ENCODE measurements at places on chromosomes 7 and 10.

GRCh38 chr10:4755286-4755989, 70.6 kb upstream of the AKR1E2 start:
- DNase-seq, result no peak

DNA sequence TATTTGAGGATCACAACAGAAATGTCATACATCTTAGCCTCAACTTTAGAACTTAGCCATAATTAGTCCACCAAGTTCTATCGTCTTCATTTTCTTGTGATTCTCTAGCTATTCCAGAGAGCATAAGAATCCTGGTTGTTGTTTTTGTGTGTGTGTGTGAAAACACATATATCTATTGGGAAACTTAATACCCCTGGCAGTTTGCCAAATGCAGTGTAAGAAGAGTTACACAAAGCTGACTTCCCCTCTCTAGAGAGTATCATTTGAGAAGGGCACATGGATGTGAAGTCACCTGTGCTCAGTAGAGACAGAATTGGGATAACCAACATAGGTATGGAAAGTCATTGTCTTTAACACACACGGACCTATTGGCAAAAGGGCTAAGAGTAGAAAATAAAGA, 19.3 kb downstream of the FOXI2 start:
- DNase-seq, result no peak

DNA sequence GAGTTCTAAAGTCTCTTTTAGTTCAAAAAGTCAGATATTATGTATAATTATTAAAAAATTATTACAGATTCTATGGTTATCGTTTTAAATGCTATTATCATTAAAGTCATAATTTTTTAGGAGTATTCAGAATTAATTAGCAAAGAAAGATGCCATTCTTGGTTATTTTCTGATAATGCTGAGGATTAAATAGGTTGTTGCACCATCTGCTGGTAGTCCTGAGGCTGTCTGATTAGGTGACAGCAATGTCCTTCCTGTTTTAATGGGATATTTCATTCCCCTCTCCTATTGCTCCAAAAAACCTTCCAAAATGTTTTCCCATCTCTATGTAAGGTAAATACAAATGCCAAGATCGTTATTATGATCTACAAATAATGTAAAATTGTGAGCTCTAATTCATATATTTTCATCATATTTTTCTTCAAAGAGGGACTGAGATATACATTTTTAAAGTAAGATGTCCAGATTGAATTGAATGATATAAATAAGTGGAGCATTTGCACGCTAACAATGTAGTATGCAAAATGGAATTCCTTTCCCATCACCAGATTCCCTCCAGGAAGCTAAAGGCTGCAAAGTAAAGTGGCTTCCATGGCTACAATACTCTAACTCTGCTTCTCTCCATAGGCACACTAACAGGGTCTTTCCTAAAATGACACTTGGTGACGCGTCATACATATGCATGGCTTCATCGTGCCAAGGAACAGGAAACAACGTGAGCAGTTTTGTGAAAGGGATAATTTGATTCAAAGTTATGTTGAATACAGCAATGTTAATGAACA, 58.8 kb upstream of the AKR1E2 start:
- DNase-seq, result peak; percentile 46

DNA sequence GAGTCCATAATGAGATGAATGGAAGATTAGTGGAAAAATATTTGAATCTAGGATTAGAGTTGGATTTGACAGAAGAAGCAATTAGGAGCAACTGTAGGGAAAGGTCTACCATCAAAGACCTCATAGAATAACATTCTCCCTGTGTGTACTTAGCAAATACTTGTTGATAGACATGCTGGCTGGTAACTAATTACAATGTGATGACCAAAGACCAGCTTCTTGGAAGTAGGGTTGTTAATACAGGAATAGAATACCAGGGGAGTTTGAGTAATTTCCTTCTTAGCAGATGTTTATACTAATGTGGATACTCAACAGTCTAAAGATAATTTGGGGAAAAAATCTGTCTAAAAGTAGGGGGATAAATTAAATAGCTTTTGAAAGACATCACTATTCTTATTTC, 357.5 kb upstream of the BMPER start:
- DNase-seq, result no peak

GRCh38 chr7:142180426-142180825, 68.9 kb downstream of the MGAM2 start:
- no peak for DNase-seq

DNA sequence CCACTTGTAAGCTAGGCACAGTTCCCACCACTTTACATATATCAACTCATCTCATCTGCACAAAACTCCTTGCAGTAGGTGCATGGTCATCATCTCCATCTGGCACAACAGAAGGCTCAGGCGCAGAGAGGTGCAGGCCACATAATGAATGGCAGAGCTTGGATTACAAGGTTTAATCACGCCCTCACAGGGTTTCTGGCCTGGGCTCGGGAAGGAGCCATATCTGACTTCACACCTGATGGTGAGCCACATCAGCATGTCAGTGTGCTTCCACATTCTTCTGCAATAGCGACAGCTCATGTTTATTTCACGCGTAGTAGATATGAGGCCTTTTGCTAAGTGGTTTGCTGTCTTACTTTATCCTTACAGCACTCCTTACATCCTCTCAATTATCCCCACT, 650.2 kb downstream of the INHBA start:
- no peak for DNase-seq

DNA sequence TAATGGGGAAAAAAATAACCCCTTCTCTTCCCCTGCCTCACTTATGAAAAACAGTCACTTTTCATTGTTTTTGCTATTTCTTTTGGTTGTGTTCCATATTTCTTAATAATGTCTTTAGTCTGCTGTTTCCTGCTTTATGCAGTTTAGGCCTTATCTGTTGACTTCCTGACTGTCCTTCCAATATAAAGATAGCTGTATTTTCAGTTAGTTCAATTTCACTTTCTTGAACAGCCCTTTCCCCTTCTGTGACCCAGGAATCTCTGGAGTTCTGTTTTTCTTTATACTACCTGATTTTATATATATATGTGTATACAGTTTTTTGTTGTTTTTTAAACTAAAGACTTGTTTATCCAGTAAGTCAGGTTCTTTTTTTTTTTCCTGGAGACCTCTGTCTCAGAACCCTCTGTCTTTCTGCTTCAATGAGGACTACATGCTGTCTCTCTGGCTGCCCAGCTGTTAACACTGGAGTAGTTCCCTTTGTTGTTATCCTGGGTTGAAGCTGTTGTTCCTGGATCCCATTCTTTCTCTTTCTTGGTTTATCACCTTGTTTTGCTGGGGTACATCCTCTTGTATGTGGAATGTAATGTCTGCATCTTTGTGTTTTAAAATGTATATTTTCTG, 87.2 kb downstream of the GSDME start:
- no peak for DNase-seq

- no peak for DNase-seq
Measured at GRCh38 chr10:123146013-123146893, 1.7 kb upstream of the HMX2 start.

- DNase-seq, result peak; percentile 64
Measured at GRCh38 chr10:97731346-97732051, 5.4 kb upstream of the ZFYVE27 start.

DNA sequence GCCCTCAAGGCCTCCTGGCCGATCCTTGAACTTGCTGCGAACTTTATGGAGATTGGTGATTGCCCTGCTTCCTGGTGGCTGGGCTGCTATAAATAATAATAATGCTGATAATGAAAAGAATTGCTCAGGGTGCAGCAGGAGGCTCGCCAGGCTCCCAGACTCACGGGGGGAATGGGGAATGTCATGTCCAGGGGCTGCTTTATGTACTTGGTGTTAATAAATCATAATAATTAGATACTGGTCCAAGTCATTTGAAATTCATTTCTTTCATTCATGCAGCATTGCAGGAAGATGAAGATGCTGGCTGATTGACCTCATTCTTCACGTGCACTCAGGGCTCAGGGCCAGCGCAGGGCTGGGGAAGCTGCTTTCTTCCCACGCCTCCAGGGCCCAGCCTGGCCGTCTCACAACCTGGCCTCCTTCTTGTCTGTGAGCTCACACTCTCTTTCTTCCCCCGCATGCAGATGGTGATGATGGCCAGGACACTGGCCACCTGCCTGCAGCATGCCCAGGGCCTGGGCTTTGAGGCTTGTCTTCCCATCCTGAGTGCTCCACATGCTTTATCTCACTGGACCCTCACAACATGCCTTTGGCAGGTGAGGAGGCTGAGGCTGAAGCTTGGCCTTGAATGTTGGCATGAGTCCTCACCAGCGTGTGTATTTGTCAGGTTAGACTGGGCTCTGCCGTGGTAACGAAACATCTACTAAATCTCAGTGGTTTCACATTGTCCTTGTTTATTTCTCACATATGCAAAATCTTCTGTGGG, 138.4 kb upstream of the TNS3 start:
- DNase-seq, result no peak

- no peak for DNase-seq
Measured at GRCh38 chr7:155579565-155579964, 33.2 kb upstream of the CNPY1 start.

- DNase-seq, result no peak
Measured at GRCh38 chr10:62332406-62332805, 41.8 kb upstream of the ZNF365 start.

- no peak for DNase-seq
Measured at GRCh38 chr7:18175801-18176450, 148.3 kb upstream of the PRPS1L1 start.

GRCh38 chr10:26222563-26222962, 6.0 kb downstream of the GAD2 start:
- DNase-seq, result no peak

GRCh38 chr7:94382746-94383145, 11.9 kb upstream of the COL1A2 start:
- DNase-seq, result no peak

DNA sequence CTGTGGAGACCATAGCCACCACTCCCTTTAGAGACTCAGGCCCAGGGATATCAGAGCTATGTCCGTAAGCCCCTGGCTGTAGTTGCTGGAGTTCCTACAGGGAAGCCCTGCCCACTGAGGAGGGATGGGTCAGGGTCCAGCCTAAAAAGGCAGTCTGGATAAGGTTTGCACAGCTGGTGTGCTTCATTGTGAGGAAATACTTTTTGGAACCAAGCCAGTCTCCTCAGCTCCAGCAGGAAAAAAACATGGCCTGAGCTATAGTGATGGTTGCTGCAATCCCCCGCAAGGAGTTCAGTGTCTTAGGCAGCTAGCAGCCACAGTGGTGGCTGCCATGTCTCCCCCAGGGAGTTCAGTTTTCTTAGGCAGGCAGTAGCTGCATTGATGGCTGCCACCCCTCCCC, 52.6 kb upstream of the CYP2C8 start:
- DNase-seq, result no peak

DNA sequence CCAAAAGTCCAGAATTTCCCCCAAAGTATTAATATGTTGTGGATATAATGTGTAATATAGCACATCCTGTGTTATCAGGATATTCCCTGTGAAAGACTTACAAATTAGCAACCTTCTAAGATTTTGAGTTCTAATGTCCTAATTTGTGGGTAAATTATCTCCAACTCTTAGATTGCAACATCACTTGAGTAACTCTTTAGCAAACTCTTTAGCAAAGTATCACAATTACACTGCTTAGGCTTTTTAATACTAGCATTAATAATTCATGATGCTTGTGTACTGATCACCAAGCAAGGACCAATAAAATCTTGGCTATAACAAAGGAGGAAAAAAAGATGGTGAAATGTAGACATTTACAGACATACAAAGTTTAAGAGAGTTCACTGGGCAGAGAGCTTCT, 27.7 kb downstream of the HIP1 start:
- DNase-seq, result no peak

Measured in CD4-positive, alpha-beta T cell treated with Interleukin-21 for 1 hour (primary cell).